Stimulated activated CD4-positive, alpha-beta T cell treated with anti-CD3 and anti-CD28 coated beads, Interleukin-1b, Interleukin-23, amount 100 ng/mL, for 1 hour (primary cell): ENCODE measurements at places on chromosomes 3 and 15.
A peak's percentile ranks its signal among the peaks of the same experiment; 100 is the strongest.

GRCh38 chr3:19811689-19812088 is 122.3 kb downstream of the EFHB start:
- DNase-seq = no peak

DNA sequence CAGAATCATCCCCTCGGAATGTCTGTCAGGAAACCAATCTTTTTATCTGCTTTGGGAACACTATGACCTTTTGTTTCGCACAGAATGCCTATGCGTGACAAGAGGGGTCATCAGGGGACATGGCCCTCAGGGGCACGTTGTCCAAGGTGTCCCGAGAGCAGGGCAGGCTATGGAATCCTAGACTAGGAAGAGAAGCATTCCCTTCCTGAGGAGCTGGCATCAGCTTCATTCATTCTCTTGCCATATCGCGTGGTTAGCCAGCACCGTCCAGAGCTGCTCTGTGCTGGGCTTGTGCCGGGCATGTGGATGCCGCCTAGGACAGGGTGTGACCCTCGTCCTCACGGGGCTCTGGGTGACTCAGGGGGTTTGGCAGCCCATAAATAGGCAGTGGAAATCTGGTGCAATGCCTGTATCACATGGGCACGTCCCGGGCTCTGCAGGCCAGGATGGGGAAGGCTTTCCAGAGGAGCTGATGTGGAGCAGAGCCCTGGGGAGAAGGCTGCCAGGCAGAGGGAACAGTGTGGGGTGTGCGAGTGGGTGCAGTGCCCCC is 117.8 kb downstream of the TMEM266 start:
- DNase-seq = no peak

- DNase-seq = no peak
Observed at GRCh38 chr3:2154621-2155020, 56.0 kb downstream of the CNTN4 start.

DNA sequence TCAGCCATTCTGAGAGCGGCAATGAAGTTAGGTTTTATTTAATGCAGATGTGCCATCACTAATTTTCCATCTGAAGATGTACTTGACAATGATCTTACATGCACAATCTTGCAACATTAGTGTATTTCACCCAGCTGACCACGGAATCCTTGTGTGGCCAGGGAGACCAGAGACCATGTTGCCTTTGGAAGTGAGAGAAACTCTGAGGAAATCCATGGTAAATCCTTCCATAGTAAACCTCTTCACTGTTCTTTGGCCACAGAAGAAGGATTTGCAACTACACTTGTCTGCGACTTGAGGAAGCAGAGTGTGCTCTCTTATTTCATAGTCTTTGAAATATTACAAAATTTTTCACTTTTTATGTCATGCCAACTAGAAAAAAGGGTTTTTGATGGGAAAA is 128.4 kb upstream of the IGSF10 start:
- no peak for DNase-seq

GRCh38 chr3:101020351-101021015 is 27.3 kb upstream of the ABI3BP start:
- DNase-seq = no peak

DNA sequence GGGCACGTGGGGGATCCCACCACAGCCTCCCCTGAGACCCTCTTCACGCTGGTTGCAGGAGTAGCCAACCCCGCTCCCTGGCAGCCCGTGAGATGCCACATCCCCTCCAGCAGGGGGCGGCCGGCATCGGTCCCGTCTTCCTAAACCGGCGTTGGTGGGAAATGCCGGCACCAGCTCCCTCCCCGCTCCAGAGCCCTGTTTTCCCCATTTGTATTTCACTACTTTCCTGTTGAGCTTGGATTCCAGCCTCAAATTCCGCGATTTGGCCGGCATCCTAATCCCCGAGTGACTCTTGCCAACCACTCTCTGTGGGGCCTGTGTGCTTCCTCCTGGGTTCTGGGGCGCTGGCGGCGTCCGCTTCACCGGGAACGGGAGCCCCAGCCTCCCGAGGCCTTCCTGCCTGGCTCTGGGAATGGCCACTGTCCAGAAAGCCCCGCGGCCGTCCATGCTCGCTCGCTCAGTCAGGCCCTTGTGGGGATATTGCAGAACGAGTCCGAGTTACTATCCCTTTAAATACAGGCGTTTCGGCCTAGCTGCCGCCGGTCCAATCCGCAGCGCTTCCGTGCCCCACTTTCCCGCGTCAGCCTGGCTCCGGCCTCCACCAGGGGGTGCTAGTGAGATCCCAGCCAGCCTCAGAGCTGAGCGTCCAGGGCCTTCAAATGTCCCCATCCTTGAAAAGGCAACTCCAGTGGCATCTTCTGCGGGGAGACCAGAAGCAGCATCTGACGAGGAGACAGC is 8.1 kb upstream of the ADAMTS17 start:
- peak; percentile 63 for DNase-seq

DNA sequence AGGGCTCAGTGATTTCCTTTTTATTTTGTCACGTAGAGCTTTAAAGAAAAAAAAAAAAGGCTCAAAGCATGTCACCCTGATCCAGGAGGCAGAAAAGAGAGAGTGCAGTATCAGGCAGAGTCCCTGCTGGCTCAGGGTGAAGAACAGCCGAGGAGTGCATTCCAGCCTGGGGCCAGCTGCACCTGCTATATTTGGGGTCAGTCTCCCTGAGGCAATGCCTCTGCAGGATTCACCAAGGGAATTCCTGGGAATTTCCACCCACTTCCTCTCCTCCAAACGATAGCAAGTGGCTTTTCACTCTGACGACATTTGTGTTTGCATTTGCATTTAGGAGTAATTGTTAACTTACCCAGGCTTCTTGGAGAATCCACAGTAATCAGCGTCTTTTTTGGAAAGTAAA is 202.9 kb upstream of the CTNNB1 start:
- no peak for DNase-seq

DNA sequence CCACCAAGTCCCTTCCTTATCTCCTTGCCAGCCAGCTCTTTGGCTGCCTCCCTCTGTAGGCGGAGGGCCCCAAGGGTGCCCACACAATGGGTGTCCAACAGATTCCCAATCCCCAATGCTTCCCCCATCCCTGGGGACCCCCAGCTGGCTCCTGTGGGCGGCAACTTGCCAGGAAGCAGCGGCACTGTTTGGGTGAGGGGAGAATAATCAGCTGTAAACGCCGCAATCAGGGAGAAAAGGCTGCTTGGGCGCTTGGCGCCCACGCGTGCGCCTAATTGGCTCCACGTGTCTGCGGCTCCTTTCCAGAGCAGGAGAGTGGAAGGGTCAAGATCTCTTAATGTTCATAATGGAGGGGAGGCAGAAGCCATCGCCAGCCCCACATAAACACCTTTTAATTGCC is 67.9 kb upstream of the TMEM115 start:
- DNase-seq = no peak

- DNase-seq = no peak
Observed at GRCh38 chr15:62868507-62868906, 174.0 kb upstream of the TPM1 start.

DNA sequence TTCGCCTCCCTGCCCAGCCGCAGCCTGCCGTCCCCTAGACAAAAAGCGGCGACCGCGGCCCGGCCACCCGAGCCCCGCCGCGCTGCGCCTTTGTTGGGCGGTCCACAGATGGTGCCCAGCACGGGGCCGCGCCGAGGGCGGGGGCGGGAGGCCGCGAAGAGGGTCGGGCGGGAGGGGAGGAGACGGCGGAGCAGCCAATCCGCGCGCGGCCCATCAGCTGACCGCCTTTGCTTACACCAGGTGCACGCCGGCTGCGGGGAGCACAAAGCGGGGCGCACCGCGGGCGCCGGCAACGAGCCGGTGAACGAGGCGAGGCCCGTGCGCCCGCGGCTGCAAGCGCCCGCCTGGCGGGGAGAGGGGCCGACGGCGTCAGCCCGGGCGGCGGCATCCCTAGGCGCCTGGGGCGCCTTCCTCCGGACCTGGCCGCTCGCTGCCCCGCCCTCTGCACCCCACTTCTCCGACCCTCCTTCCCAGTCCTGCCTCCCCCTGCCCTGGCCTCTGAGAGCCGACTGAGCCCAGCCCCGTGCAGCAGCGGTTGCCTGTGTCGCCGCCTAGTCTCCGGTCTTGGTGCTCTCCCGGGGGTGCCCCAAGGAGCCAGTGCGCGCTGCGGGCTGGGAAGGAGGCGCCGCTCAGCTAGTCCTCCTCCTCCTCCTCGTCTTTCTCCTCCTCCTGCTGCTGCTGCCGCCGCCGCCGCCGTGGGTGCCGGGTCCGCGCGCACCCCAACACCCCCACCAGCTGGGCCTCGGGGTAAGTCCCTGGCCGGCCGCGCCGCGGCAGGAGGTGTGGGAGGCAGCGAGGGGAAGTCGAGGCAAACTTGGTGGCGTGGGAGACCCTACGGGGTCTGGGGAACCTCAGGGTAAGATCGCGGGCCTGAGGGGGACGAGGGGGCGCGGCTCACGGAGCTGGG is at the start of gene LRRN1:
LRRN1 (plus strand) TSS at position 259 of the 907 bp plus-strand sequence. CDS start 45,211 bp downstream, outside the sequence.
- no peak for DNase-seq

- no peak for DNase-seq
Observed at GRCh38 chr15:86620641-86621349, 541.1 kb downstream of the AGBL1 start.

DNA sequence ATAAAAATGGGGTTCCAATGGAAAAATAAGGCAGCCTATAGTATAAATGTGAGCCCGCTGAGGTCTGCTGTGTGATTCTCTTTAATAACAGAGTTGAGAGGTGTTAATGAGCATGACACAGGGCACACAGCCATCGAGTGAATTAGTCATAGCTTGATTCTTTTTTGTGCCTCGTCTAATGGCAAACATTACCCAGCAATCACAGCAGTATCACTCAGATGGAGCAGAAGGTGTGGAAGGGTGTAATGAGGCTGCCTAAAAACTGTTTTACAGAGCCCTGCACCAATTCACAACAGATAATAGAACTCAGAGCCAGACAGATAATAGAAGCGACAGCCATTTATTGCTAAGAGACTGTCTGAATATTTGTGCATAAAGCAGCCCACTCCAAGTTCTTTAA is 178.6 kb upstream of the TPRG1 start:
- no peak for DNase-seq

DNA sequence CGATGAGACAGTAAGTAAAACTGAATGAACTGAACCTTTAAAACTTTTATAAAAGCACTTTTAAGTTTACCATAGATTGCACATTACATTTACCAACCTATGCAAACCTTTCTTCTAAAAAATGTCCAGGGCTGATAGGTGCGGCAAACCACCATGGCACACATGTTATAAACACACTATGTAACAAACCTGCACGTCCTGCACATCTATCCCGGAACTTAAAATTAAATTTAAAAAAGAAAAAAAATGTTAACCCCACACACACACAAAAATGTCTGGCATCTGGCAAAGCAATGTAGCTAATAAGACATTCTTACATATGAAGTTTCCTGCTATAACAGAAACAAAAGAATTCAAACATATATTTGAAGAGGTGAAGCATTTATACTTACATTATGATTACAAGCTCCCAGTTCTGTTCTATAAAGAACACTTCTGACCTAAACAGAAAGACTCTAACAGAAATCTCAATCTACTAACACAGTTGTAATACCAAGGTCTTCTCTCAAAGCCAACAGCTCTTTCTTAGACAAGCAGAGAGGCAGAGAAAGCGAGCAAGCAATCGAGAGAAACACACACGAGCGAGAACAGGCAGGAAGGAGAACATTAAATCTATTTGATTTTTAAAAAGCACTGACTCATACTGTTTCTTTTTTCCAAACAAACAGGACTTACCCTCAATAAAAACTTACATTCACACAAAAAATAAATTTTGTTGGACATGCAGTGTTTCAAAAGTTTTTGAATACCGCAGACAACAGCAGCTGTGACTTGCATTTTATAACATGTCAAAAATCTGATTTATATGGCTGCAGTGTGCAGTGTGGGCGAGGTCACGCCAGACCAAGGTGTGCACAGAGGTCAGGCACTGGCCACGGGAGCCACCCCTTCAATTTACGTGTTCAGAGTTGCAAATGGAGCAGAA is at the start of gene NRG4:
NRG4 (minus strand) TSS at position 798 of the 925 bp plus-strand sequence. CDS start 1,194 bp downstream, outside the sequence.
- DNase-seq = no peak

GRCh38 chr15:75164625-75165350 is 36.9 kb upstream of the C15orf39 start:
- DNase-seq = no peak

DNA sequence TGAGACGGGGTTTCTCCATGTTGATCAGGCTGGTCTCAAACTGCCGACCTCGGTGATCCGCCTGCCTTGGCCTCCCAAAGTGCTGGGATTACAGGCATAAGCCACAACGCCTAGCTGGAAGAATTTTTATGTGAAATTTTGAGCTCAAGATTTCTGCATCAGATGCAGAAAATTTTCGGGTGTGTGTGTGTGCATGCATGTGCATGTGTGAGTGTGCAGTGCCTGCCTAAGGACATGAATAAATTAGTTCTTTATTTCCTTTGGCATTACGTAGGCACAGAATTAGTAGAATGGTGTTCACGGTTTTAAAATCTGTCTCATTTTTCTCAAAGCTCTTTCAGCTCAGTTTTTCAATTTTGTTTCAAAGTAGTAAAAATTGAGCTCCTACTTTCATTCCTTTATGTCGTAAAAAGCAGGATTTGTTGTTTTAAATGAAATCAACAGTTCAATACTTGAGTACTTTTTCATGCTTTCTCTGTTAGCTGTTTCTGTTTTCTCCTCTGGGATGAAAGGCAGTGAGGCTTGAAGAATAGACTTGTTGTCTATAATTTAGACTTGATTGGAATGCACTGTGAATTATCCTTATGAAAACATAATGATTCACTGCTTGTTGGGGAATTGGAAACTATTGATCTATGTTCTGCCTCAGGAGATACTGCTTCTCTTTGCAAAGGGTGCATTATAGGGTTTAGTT is 23.3 kb upstream of the RAB11A start:
- DNase-seq = no peak

- no peak for DNase-seq
Observed at GRCh38 chr3:13748276-13748879, 131.5 kb downstream of the WNT7A start.
